ENCODE measurements at places on chromosomes 16 and 17. TPM values are rescaled to one million over a fixed set of nuclear protein-coding genes. Genes with fewer than 3 reads are reported as not detected.

Gene TBC1D3
- not detected for total RNA-seq

Gene CLEC19A
- not detected for total RNA-seq

Gene DPEP1
- 1.5 TPM for total RNA-seq

Gene HSD11B2
- 1.8 TPM for total RNA-seq

Gene TPSB2
- not detected for total RNA-seq

Gene INO80E
- total RNA-seq: 103 TPM

Gene RNU2-1
- not detected for total RNA-seq

Gene ITGA2B
- total RNA-seq: 1.9 TPM

Gene CD300H
- 0.45 TPM for total RNA-seq

Gene NETO2
- 104 TPM for total RNA-seq

Gene RAB11FIP3
- 23.6 TPM for total RNA-seq

Gene TMC8
- 0.22 TPM for total RNA-seq

Gene B3GNT9
- 7.5 TPM for total RNA-seq

Gene RHBDF2
- 63.3 TPM for total RNA-seq

Gene KIF18B
- 37.2 TPM for total RNA-seq

Gene TBX21
- 0.07 TPM for total RNA-seq

Gene AANAT
- total RNA-seq: 0.29 TPM

Gene TBC1D3C
- total RNA-seq: not detected

Gene WSCD1
- 3.7 TPM for total RNA-seq

Gene TUBG2
- 26.1 TPM for total RNA-seq

Gene PSMC3IP
- 37.0 TPM for total RNA-seq

Gene PLLP
- total RNA-seq: 1.7 TPM

Gene FOXJ1
- total RNA-seq: 0.40 TPM

Gene OTOP3
- total RNA-seq: not detected

Gene BRIP1
- total RNA-seq: 5.8 TPM

Gene PPP1R27
- total RNA-seq: not detected

Gene C17orf113
- 0.57 TPM for total RNA-seq

Gene SLC38A8
- not detected for total RNA-seq

Gene ZNF629
- 16.1 TPM for total RNA-seq

Gene TMEM235
- not detected for total RNA-seq

Gene GABARAP
- 651 TPM for total RNA-seq

Gene SLC16A11
- total RNA-seq: not detected

Gene ZG16B
- total RNA-seq: 0.92 TPM

Gene SEPTIN12
- not detected for total RNA-seq

Gene CA7
- total RNA-seq: not detected

Gene KRTAP4-1
- 0.32 TPM for total RNA-seq

Gene NPIPA7
- total RNA-seq: 11.7 TPM

Gene CACNG5
- total RNA-seq: not detected

Gene PNMT
- not detected for total RNA-seq
